Esophagus muscularis mucosa (tissue), 4 donors: ENCODE measurements at places on chromosomes 2 and 18. TPM values are rescaled to one million over a fixed set of nuclear protein-coding genes. Genes with fewer than 3 reads are reported as not detected.
A peak's percentile ranks its signal among the peaks of the same experiment; 100 is the strongest.

SKA1 gene
- total RNA-seq, result not detected

KCNG2 gene
- not detected for total RNA-seq

COL4A4 gene
- total RNA-seq, result 7.0 TPM

DOK6 gene
- total RNA-seq, result 1.4 TPM

GPR39 gene
- total RNA-seq, result 0.13 TPM

DNA sequence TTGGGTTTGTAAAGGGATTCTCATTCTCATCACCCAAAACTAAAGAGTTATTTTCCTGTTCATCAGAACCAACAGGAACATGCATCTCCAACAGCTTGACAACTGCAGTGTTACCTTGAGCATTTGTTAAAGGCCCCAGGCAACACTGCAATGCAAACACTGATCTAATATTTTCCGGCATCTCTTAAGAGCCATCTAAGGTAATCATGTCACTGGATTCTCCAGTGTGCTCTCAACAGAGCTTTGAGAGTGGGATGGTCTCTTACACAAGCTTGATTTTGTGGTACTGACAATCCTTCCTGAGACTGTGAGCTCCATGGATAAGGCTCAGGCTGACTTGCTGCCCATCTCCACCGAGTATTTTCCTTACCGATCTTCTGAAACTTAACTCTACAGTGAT lies 90.5 kb upstream of the ITGB6 start:
- H3K27me3 ChIP-seq, result no peaks in the 10 kb centered on the region
- H3K4me1 ChIP-seq, result peaks cover 77% of the 10 kb centered on the region
- DNase-seq, result no peak
- H3K27ac ChIP-seq, result peak overlapping the region; percentile 48
- no peak overlapping the region for H3K4me3 ChIP-seq
- H3K36me3 ChIP-seq, result peaks cover 17% of the 10 kb centered on the region

GRCh38 chr2:217685255-217685605 lies 317.6 kb downstream of the TNS1 start:
- no peaks in the 10 kb centered on the region for H3K36me3 ChIP-seq
- H3K4me1 ChIP-seq, result peaks cover 62% of the 10 kb centered on the region
- no peak for DNase-seq

- H3K27me3 ChIP-seq, result no peaks in the 10 kb centered on the region
- H3K36me3 ChIP-seq, result no peaks in the 10 kb centered on the region
- no peak overlapping the region for H3K4me3 ChIP-seq
- no peak overlapping the region for H3K27ac ChIP-seq
- DNase-seq, result no peak
- no peaks in the 10 kb centered on the region for H3K4me1 ChIP-seq
Measured at GRCh38 chr2:125684256-125684655, 971.7 kb upstream of the GYPC start.

- H3K4me3 ChIP-seq, result no peak overlapping the region
- no peaks in the 10 kb centered on the region for H3K27me3 ChIP-seq
- no peak overlapping the region for H3K27ac ChIP-seq
- peaks cover 6% of the 10 kb centered on the region for H3K4me1 ChIP-seq
- no peak for DNase-seq
- H3K36me3 ChIP-seq, result no peaks in the 10 kb centered on the region
Measured at GRCh38 chr2:233349005-233349998, 5.0 kb upstream of the DGKD start.

GRCh38 chr18:35026407-35027061 lies 14.7 kb upstream of the MAPRE2 start:
- H3K27ac ChIP-seq, result peak overlapping the region; percentile 62
- no peaks in the 10 kb centered on the region for H3K36me3 ChIP-seq
- H3K4me1 ChIP-seq, result peaks cover 45% of the 10 kb centered on the region
- H3K4me3 ChIP-seq, result no peak overlapping the region
- H3K27me3 ChIP-seq, result no peaks in the 10 kb centered on the region
- no peak for DNase-seq

GRCh38 chr2:223306371-223306770 lies 254.4 kb downstream of the KCNE4 start:
- no peaks in the 10 kb centered on the region for H3K27me3 ChIP-seq
- H3K36me3 ChIP-seq, result no peaks in the 10 kb centered on the region
- H3K4me3 ChIP-seq, result no peak overlapping the region
- no peak overlapping the region for H3K27ac ChIP-seq

- H3K4me1 ChIP-seq, result no peaks in the 10 kb centered on the region
- DNase-seq, result peak; percentile 53
- no peak overlapping the region for H3K4me3 ChIP-seq
Measured at GRCh38 chr2:33000986-33001385, 54.2 kb downstream of the LTBP1 start.
